ENCODE measurements at places on chromosomes 4 and X. TPM values are rescaled to one million over a fixed set of nuclear protein-coding genes. Genes with fewer than 3 reads are reported as not detected.

The SUPT20HL2 gene
- not detected for total RNA-seq

The GPRASP1 gene
- 3.8 TPM for total RNA-seq

The TEC gene
- 3.4 TPM for total RNA-seq

The DCAF12L2 gene
- not detected for total RNA-seq

The HERC6 gene
- 6.6 TPM for total RNA-seq

The PHF8 gene
- 38.7 TPM for total RNA-seq

The LIN54 gene
- total RNA-seq = 22.7 TPM

The HGFAC gene
- total RNA-seq = not detected

The TMSB15B gene
- 8.0 TPM for total RNA-seq

The ZNF630 gene
- total RNA-seq = 1.9 TPM

The TMEM187 gene
- total RNA-seq = 6.2 TPM

The MEPE gene
- not detected for total RNA-seq

The ADD1 gene
- total RNA-seq = 136 TPM

The ADH1C gene
- not detected for total RNA-seq

The LAGE3 gene
- total RNA-seq = 72.4 TPM

The FAM53A gene
- total RNA-seq = 1.3 TPM

The TGIF2LX gene
- total RNA-seq = not detected

The PDCL2 gene
- not detected for total RNA-seq

The ADH5 gene
- total RNA-seq = 121 TPM

The FOXR2 gene
- not detected for total RNA-seq

The TMSB15C gene
- 2.5 TPM for total RNA-seq

The SPACA5 gene
- not detected for total RNA-seq

The CLNK gene
- total RNA-seq = 0.35 TPM
